ENCODE measurements at places on chromosomes 4 and X. TPM values are rescaled to one million over a fixed set of nuclear protein-coding genes. Genes with fewer than 3 reads are reported as not detected.

DNA sequence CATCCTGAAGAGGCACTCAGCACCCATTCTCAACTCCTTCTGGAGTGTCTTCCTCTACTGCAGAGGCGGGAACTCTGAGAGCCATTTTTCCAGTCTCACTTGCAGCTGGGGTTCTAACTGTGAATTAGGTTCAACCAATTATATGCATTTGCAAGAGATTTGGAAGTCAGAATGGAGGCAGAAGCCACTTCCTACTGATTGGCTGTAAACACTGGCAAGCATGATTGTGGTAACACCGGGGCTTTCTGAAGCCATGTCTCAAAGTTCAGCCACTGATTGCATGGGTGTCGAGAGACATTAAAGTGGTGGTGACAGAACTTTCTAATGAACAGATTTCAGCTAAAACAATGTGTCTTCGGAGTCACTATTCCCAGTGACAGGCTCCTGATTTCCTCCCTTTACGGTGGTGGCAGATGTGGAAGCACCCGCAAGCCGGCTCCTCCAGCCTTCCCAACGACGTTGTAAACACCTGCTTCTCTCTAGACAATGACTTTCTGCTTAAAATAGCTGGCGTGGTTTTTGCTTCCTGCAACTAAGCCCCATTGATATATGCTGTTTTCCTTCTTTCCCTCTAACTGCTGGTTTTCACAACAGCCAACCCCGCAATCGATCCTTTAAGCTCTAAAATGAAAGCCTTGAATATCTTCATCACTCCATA lies 92.0 kb downstream of the IRF2 start:
- DNase-seq, result no peak

- DNase-seq, result no peak
Measured at GRCh38 chr4:172975651-172976229, 192.9 kb upstream of the GALNT7 start.

- DNase-seq, result no peak
Measured at GRCh38 chr4:9940041-9940440, 81.3 kb downstream of the SLC2A9 start.

- DNase-seq, result no peak
Measured at GRCh38 chr4:44623676-44624075, 27.7 kb downstream of the YIPF7 start.

- DNase-seq, result no peak
Measured at GRCh38 chrX:148457279-148457678, 43.1 kb upstream of the AFF2 start.

DNA sequence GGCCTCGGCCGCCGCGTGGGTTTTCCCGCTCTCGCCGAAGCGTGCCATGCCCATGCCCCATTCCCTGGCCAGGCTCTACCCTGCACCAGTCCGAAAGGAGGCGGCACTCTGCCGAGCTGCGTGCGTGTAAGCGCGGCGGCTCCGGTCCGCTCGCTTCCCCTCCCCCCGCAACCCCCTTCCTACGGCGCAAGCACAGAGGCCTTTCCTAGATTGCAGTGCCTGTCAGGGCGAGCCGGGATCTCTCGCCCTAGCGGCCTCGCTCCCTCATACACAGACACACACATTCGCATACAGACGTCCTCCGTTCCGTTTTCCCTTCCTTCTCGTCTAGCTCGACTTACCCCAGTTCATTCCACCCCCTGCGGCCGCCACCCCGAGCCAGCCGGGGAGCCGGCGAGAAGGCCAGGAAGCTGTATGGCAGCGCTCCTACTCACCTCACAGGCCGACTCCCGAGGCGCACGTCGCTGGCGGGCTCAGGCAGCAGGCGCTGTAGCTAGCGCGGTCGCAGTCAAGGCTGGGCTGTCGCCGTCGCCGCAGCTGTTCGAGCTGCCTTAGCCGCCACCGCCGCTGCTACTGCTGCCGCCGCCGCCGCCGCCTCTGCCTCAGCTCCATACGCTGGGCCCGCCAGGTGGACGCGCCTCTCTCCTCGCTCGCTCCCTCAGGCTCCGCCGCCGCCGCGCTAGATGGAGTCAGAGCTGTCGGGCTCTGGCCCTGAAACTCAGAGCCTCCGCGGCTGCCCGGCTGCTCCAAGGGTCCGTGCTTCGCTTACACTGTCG lies 615 bp downstream of the NEXMIF start:
- no peak for DNase-seq

- DNase-seq, result no peak
Measured at GRCh38 chrX:107624893-107625292, 3.4 kb upstream of the PRPS1 start.

GRCh38 chr4:86338989-86339388 lies 20.9 kb downstream of the MAPK10 start:
- no peak for DNase-seq

GRCh38 chr4:100977746-100978397 lies 369.5 kb downstream of the PPP3CA start:
- no peak for DNase-seq

GRCh38 chr4:165096776-165097175 lies 15.9 kb downstream of the TMEM192 start:
- DNase-seq, result no peak

PRDM8 gene
- total RNA-seq, result 5.1 TPM

RHOXF1 gene
- total RNA-seq, result 0.45 TPM
